ENCODE measurements at places on chromosomes 4 and X.

DNA sequence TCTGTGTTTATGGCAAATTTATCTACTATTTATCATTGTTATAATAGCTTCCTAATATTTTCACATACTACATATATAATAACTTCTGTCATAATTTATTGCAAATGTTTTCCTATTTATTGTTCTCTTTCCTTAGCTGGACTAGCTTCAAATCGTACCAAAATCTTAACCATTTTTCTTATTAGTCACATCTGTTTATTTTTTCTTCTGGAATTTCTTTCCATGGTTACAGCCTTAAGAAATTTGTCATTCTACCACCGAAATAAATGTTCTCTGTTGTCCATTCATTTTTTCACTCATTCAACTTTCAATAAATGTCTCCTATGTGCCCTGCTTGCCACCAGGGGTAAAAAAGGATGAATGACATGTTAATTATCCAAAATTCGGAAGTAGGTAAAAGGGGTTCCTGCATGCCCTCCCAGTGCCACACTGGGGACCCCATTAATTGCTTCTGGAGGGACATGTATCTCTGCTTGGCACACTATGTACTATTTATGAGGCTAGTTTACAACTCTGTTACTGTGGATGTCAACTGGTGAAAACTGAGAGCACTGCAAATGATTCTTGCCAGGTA is 182.1 kb downstream of the SH3KBP1 start:
- no peak for DNase-seq

- no peak for DNase-seq
These were observed 539.6 kb upstream of the PRKX start for GRCh38 chrX:4253092-4253491.

GRCh38 chr4:10366628-10367027 is 90.6 kb downstream of the ZNF518B start:
- no peak for DNase-seq

GRCh38 chr4:54661169-54661568 is 3.4 kb downstream of the KIT start:
- DNase-seq, result no peak

- DNase-seq, result no peak
These were observed 84.4 kb downstream of the SCFD2 start for GRCh38 chr4:53281438-53281837.

GRCh38 chrX:18701621-18702361 is 5.7 kb upstream of the PPEF1 start:
- DNase-seq, result no peak

DNA sequence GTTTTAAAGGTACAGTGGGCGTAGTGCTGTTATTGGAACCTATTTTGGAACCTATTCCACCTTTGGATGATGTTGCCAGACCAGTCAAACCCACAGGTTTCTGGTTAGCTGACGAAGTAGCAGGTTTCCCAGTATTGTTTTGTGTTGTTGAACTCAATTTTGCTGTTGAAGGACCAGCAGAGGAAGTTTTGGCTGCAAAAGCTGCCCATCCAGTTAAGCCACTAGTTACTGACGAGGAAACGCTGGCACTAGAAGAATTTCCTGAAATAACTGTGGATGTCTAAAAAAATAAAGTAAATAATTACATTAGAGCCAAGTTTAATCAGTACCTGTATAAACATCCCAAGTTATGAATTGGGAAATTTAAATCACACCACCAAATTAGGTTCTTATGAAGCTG is 25.5 kb downstream of the INTS12 start:
- no peak for DNase-seq

- DNase-seq, result no peak
These were observed 192.5 kb upstream of the TTC29 start for GRCh38 chr4:147138171-147138570.

GRCh38 chr4:33349376-33349775 is 2629.2 kb downstream of the PCDH7 start:
- DNase-seq, result no peak

DNA sequence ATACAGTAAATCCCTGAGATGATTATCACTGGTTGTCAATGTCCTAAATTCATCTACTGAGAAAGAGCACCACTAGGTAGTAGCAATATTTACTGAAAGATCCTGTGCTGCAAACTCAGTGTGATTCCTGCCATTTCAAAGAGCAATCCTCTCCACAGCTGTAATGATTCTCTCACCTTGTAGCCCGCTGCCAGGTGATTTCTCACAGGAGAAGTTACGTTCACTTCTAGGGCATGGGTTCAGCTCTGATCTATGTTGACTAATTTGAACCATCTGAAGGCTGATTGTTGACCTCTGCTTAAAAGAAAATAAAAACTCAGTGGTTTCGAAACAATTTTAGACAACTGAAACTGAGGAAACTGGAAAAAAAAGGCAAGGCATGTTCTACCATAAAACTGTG is 197.0 kb downstream of the FAT4 start:
- DNase-seq, result no peak

- DNase-seq, result no peak
These were observed 115.8 kb downstream of the PPARGC1A start for GRCh38 chr4:23773884-23774636.

DNA sequence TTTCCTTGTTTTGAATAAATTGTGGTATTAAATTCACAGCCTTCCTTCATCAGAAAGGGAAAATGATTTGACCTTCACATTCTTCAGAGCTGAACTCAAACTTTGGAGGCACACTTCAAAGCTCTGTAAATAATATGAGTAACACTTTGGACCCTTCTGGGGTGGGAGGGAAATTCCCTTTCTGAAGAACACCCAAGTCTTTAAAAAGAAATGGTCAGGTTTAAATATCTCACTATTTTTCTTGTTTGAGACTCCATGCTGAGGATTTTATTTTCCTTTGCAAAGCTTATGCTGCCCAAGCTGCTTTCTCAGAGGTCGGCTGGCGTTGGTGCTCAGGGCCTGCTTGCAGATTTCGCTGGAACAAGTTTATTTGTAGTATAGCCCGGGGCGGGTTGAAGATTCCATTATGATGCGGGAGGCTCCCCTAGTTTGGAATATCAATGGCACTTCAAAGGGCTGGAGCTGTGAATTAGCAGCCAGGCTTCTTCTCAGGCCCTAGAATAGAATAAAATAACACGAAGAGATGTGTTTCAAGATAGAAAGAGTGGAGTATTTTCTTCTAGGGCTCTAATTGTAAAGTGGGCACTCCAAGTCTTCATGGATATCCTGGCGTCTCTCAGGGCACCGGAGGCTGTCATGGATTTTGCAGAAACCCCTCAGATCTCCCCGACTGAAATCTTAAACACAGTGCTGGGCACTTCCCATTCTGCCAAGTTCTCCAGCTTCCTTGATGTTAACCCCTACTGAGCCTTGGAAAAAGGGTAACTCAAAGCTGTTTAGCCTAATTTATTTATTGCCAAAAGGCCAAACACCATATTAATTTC is 315.6 kb downstream of the GPAT3 start:
- no peak for DNase-seq

GRCh38 chrX:17638731-17639130 is 98.6 kb upstream of the SCML1 start:
- DNase-seq, result no peak

Data from CD4-positive, alpha-beta T cell treated with Interleukin-2 at 100 ng/mL for 4 hours (primary cell).